ENCODE measurements at places on chromosomes 16 and 17. TPM values are rescaled to one million over a fixed set of nuclear protein-coding genes. Genes with fewer than 3 reads are reported as not detected.

- no peak for DNase-seq
These were observed 23.1 kb upstream of the DHRS13 start for GRCh38 chr17:28925912-28926365.

DNA sequence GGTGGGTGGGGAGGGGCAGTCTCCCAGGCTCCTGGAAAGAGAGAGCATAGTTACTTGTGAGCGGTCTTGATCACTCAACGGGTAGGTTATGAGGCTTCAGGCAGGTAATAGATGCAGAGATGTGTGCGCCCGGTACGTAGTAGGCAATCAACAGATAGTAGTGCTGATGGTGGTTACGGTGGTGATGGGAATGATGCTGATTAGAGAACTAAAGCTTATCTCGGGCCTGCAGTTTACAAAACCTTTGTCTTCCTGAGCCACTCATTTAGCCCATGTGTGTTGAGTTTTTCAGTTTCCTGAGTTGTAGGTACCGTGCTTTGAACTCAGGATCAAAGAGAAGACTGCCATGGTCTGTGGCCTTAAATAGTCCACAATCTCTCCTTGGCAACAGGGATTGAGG is 401.0 kb downstream of the SNX29 start:
- DNase-seq, result no peak

DNA sequence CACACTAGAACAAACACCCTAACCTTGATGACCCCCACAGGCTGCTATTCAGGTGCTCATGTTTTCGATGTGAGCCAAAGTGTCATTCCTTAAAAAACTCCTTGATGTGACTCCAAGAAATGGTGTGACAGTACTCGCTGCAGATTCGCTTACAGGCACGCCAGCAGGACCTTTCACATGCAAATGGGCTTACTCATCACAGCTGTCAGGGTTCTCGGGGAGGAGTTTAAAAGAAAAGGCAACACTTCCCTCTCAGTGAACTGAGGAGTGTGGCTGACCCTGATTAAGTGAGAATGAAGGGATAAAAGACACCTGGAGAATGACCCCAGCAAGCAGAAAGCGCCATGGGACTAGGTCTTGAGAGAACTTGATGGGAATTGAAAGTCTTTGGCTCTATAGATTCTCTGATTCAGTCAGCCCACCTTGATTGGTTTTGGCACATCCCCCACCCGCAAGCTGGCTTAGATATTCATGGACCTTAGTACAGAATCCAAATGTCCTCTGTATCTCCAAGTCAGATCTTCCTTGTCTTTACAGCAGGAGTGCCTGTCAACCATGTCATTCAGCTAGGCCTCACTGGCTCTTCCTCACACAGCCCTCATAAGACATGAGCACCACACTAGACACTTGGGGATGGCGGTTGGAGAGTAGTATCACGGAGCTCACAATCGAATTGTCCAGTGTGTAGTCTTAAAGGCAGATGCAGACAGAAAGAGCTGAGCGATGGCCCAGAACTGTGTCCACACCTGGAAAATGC is 82.6 kb downstream of the HIC1 start:
- DNase-seq, result peak; percentile 93

The MYO15A gene
- 2.5 TPM for total RNA-seq

The GP2 gene
- not detected for total RNA-seq

The MYCBPAP gene
- total RNA-seq, result 1.7 TPM

- no peak for DNase-seq
These were observed 24.8 kb upstream of the CMIP start for GRCh38 chr16:81419806-81420205.

The PTX4 gene
- 0.20 TPM for total RNA-seq

DNA sequence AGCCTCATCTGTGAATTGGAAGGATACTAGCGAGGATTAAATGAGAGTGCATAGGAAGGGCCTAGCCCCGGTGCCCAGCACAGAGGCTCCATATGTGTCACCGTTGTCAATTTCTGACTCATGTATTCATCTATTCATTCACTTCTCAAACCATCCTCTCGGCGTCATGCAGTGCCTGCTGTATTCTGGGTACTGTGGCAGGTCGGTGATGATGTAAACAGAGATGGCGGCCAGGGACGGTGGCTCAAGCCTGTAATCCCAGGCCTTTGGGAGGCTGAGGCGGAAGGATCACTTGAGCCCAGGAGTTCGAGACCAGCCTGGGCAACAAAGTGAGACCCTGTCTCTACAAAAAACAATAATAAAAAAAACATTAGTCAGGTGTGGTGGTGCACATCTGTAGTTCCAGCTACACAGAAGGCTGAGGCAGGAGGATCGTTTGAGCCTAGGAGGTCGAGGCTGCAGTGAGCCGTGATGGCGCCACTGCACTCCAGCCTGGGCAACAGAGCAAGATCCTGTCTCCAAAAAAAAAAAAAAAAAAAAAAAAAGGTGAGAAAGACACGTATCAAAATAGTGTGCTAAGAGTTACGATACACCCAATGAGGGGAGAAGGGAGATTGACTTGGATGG is 4.3 kb upstream of the PPP1R1B start:
- peak; percentile 35 for DNase-seq

Data from H9 (cell line).